Astrocyte of the spinal cord (primary cell): ENCODE measurements at places on chromosomes 5 and 9.

- no peak for DNase-seq
Observed at GRCh38 chr5:51181208-51181894, 201.9 kb upstream of the ISL1 start.

GRCh38 chr9:121498487-121499176 lies 1.0 kb downstream of the GGTA1 start:
- peak; percentile 21 for DNase-seq

DNA sequence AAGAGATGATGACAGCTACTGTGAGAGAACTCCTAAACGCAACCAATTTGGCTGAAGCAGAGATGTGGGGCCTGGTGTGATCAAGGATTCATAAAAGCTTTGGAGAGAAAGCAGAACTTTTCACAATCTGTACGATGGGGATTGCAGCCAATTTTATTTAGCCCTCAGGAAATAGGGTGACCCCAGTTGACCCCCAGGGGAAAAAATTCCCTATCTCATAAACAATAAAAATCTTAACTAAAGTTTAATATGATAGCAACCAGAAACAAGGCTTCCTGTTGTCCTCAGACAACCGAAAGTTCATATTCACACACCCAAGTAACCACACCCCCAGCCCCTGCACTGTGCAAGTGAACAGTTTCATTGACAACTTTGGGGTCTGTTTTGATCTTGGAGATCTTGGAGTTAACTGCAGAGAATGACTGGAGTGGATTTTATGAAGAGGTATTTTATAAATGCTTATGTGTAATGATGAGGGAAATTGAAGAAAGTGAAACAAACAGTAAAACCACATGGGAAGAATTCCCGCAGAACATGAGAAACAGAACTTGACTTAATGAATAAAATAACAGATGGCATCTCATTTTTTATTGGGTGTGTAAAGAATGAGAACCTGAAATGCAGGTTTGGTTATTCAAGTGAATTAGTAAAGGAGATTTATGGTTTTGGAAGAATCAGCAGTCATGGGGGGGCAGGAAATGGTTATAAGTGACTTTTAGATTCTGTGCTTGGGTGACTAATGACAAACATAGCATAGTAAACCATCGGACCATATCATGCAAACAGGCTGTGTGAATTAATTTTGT lies 94.5 kb downstream of the PDE4D start:
- peak; percentile 61 for DNase-seq

GRCh38 chr5:145943674-145944121 lies 7.3 kb downstream of the SH3RF2 start:
- no peak for DNase-seq

DNA sequence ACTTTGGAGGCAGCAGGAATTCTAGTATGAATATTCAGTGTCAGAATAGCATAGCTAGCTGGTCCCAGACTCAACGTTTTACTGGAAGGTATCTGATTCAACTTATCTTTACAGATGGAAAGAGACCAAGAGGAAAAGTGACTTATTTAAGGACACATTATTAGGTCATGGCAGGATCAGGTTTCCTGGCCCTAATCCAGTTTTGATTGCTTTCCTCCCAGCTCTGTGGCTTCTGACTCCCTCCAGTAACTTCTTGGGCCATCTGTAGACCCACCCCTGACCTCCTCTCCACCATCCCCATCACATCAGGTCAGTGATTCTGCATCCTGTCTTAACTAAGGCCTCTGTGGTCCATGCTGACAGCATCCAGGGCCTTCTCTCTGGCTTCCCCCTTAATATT lies 38.4 kb downstream of the SH3TC2 start:
- peak; percentile 27 for DNase-seq

- DNase-seq, result peak; percentile 29
Observed at GRCh38 chr5:143685246-143685815, 126.6 kb upstream of the HMHB1 start.

- DNase-seq, result no peak
Observed at GRCh38 chr9:74951107-74951720, 1.5 kb downstream of the C9orf40 start.

DNA sequence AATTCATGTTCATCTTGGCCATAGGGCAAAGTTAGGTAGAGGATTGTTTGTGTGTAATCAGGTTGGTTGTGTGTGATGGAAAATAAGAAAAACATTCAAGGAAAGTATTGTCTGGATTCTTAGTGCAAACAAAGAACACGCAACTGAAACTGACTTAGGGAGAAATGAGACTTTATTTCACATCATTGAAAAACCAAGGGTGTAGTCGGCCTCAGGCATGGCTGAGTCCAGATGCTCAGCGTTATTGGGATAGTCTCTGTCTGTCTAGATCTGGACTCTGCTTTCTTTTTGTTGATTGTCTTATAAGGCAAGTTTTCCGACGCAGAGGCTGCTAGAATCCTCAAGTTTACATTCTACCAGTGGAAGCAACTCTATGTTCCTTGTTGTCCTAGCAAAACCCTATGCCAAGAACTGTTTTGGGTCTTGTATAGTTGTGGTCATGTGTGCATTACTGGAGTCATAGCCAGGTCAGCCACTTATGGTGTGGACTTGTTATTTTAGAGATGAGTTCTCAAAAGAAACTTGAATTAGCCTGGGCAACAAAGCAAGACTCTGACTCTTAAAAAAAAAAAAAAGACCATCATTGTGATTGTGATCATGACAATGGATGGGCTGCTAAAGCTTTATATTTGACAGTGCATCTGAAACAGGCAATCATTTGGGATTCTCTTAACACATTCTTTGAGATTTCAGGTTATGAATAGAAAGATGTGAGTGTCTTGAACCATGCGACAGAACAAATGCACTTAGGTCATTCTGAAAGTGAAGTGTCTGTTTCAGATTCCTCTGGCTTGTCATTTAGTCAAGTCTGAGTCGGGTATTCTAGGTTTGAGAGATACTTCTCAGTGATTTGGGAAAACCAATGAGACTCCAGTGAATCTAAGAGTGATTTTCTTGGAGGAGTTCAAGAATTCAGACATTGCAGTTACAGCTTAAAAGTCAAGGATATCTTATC lies 82.6 kb downstream of the DOCK2 start:
- DNase-seq, result no peak
